ENCODE measurements at places on chromosomes 6 and 20. TPM values are rescaled to one million over a fixed set of nuclear protein-coding genes. Genes with fewer than 3 reads are reported as not detected.

GRCh38 chr6:67615796-67616195 lies 1019.3 kb upstream of the ADGRB3 start:
- DNase-seq: no peak

DNA sequence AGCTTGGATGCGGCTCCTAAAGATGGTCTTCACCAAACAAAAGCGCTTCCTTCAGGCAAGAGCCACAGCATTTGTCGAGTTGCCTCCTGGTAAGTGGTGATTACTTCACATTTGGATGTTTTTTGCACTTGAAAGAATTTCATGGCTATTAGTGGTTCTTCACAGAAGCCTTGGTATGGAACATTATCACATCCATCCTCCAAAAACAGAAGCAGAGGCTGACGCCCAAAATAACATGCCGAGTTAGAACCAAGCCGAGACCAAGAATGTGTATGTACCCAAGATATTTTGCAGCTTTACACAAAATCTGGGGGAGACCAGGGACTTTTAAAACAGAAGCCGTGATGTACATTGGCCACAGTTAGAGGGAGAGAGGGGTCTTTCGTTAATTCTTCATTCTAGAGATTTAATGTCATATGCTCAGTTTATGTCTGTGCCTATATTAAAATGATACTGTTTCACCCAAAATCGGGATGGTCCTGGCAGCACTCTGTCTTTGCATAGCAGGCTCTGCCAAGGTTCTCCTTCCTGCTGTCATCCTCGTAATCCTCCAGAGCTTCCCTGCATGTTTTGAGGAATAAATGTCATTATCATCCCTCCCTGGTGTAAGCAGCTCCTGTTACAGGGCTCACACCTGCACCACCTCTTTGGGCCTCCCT lies 109.3 kb downstream of the TMEM242 start:
- no peak for DNase-seq

GRCh38 chr20:15555913-15556312 lies 1017.3 kb downstream of the KIF16B start:
- peak; percentile 40 for DNase-seq

DNA sequence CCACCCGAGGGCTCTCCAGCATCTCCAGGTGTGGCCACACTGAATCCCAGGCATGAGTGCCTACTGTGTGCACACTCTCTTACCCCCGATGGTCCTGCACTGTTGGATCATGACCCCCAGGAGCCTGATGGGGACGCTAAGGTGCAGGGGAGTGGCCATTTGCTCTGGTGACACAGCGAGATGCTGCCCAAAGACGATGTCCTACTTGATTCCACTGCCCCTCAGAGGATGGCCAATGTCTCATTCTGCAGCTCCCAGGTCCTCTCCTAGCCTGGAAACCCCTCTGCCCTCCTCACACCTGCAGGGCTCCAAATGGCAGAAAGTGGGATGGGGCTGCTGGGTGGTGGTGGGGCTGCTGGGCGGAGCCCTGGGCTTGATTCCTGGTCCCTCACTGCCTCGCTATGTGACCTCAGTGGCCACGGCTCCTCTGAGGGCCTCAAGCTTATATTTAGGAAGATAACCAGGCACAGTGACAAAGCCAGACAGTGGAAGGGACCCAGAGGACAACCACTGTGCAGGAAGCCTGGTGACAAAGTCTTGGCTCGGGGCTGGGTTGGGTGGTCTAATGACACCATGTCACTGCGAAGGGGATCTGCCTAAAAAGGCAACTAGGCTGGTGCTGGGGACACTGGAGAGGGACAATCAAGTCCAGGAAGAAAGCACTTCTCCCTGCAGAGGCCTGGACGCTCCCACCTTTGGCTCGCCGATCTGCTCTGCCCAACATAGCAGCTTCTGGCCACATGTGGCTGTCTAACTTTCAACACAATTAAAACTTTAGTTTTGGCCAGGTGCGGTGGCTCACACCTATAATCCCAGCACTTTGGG lies 28.4 kb downstream of the TGM2 start:
- no peak for DNase-seq

- no peak for DNase-seq
Observed at GRCh38 chr20:33229843-33230242, 6.0 kb upstream of the BPIFA1 start.

DNA sequence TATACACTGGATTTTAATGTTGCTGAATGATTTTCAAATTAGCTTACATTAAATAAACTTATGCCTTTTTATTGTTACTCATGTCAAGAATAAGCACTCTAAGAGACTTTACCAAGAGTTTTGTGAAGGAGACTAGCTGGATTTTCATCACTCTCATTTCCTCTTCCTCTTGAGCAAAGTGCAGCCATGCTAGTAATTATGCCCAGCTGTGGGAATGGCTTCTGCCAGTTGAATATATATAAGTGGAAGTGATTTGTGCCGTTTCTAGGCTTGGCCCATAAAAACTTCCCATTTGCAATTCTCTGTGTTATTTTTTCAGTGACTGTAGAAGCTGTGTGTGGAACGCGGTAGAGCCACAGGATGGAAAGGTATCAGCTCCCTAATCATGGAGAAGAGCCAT lies 255.8 kb downstream of the HDGFL1 start:
- DNase-seq: no peak

GRCh38 chr6:6688951-6689350 lies 100.4 kb downstream of the LY86 start:
- no peak for DNase-seq

GRCh38 chr20:44785768-44786167 lies 24.6 kb downstream of the RIMS4 start:
- peak; percentile 56 for DNase-seq

DNA sequence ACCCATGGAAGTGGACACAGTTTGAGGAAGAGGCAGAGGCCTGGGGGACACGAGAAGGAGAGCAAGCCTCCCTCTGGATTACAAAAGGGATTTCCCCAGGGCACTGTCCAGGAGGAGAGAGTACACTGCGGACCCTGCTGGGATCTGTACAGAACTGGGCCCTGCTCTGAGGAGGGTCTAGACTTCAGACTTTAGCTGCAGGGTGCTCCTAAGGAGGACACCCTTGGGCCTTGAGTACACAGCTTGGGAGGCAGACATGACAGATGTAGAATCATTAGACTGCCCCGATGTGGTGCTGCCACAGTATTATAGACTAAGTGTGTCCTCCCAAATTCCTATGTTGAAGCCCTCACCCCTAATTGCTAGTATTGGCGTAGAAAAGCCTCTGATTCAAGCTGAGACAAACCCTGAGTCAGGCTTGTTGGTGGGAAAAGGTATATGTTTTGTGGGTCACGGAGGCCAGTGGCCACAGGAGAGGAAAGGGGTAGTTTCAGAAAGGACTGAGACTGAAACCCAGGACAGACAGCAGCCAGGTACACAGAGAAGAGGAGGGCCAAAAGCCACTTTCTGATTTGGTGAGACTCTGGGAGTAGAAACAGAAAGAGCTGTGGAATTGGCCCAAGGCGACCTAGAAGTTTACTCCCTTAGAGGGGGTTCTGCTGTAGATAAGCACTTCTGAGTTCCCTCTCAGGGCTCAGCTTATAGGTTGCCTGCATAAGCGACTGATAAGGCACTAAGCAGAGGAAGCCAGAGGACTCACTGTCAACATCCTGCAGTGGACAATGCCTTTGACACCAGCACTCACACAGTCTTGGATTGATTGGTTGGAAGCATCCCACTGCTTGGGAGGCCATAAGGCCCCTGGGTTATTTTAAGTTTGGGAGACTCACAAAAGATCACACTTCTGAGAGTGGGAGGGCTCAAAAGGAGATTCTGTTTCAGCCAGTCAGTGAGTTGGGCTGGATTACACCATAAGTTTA lies 16.5 kb upstream of the SH3BGRL2 start:
- no peak for DNase-seq

DNA sequence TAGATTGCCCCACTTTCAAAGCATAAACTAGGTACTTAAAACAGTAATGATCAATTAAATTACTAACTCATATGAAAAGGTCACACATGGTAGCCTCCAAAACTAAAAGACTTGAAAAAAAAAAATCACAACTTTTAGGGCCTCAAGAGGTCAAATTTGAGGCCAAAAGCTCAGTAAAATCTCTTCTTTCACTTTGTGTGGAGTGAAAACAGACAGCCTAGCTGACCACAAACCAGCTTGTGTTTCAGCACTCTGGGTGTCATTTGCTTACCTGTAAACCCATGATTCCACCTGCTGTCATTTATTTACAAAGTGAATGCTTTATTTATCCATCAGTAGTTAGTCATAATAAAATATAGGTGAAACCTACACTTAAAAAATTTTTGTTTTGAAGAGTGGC lies 34.0 kb downstream of the GNAS start:
- no peak for DNase-seq

DNA sequence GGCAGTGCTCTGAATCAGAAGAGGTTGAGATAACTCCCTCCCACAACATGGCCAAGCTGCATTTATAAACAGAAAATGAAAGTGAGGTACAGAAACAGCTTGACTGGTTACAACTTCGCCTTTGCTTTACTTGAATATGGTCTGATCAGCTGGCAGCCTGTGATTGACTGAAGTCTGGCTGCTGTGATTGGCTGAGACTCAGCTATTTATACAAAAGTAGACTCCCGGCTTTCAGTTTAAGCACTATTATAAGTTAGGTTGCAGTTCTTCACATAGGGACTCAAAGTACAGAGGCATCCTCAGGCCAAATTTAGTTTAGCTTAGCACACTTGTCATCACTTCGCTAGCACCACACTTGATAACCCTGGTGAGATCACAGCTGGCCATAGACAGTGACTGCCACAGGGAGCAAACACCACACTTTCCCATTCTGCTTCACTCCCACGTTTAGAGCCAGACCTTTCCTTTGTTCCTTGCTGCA lies 362.6 kb downstream of the EPM2A start:
- no peak for DNase-seq

DNA sequence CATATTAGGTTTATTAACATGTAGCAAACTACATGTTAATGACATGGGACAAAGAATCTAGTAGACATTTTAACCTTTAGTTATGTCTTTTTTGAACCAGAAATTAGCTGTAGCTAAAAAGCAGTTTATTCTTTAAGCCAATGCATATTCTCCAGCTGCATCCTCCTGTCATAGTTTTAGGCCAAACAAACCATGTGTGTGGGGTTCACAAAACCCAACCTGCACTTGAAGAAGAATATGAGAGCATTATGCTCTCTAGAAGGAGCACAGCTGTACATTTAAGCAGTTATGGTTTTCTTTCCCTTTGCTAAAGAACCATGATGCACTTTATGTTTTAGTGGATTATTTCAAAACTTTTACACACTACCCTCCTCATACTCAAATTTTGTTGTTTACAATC lies 46.2 kb downstream of the AKIRIN2 start:
- DNase-seq: no peak

DNA sequence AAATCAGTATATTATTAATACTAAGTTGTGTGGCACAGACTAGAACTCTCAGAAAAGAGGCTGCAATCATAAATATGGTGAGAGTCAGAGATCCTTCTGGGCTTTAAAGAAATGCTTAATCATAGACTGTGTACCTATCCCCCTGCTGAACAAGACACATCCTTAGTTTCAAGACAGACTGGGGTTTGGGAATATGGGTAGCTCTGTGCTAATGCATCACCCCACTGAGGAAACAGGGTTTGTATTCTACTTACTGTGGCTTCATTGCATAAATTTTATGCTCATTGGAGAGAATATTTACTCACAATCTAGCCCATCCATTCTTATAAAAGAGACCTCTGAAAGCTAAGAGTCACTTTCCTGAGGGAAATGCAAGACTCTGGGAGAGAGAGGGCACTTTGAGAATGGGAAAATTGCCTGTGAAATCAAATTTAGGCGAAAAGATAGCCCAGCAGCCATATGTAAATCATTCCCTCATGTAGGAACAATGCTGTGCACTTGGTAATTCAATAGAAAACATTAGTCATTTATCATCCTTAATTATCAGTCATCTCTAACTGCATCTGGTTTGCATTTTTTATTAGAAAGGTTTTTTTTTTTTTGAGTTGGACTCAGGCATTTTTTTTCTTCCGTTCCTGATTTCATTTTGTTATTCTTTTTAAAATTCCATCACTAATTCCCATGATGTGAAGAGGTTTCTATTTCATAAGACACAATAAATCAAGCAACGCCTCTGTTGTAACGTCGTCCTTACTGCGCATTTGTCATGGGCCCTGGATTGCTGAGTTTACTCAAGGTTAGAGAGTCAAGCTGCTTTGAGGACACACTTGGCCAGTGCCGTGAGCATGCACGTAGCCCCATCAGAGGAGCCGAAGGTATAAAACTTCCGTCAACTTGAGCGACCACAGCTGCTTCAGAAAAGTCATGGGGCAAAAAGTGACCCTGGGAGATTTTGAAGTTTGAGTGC lies 91.8 kb downstream of the TRMT11 start:
- no peak for DNase-seq

GRCh38 chr6:89047473-89047872 lies 33.1 kb upstream of the PNRC1 start:
- DNase-seq: no peak

BYSL gene
- total RNA-seq: 8.4 TPM

NR2E1 gene
- total RNA-seq: 0.83 TPM

MED20 gene
- 21.8 TPM for total RNA-seq

MCCD1 gene
- not detected for total RNA-seq

ARMH2 gene
- total RNA-seq: 1.1 TPM

C20orf141 gene
- not detected for total RNA-seq

RIMS1 gene
- 63.9 TPM for total RNA-seq

Measured in spinal cord (tissue), 10 donors.